ENCODE measurements at places on chromosomes 2 and 18.

DNA sequence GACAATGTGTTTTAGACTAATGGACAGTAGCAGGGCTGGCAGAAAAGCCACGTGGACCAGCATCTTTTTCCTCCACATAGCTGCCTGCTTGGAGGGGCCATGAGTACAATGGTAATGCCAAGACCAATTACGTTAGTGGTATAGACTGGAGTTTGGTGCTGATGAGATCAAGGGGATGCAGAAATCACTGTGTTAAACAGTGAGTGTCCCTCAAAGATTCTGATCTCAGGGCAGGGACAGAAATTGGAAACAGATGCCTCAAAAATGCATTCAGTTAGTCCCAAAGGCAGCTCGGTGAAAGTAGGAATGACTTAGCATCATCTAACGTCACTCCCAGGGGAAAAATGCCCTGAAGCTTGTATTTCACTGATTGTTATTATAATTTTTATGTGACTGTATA lies 72.4 kb downstream of the SLC16A14 start:
- DNase-seq, result no peak

GRCh38 chr2:214100488-214100887 lies 310.4 kb upstream of the VWC2L start:
- no peak for DNase-seq

DNA sequence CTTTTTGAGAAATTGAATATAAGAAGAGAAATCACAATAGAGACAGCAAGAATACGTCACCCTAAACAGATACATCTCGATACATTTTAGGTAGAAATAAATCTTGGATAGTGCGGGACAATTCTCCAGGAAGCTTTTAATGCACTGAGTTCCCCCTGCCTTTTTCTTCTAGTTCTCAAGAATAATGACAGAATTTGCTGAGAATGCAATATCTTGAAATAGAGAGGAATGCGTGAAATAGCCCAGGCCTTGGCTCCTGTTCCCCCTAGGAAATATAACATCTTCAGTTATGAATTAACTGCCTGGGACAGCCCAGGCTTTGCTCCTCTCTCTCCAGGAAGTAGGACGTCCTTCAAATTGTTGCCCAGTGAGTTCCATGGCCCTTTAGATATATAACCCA lies 7.6 kb upstream of the NRXN1 start:
- DNase-seq, result no peak

DNA sequence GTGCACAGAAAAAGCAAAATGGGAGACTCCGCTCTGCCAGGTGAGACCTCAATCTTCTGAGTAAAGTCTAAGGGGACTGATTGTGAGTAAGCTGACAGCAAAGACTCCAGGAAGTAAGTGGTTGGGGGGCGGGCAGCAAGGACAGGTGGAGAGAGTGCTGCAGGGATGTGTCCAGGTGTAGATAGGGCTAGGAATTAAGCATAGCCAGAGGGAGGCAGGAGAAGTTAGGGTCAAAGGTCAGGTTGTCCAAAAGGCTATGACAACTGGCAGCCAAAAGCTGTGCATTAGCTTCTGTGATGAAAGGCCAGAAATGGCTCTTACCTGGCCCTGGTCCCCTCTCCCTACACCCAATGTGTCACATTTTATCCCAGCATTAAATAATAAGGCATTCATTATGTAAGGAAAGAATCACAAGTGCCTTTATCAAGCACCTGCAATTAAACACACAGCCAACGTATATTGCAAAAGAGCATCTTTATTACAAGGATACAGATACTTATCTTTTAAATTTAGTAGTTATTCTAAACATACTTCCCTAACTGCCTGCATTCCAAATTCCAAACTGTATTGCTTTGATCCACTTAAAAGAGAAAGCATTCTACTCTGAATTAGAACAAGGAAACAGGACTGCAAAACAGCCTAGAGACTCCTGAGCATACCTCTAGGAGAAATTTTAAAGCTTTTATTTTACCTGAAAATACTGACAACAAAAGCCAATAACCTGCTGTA lies 247.9 kb downstream of the IRS1 start:
- no peak for DNase-seq

DNA sequence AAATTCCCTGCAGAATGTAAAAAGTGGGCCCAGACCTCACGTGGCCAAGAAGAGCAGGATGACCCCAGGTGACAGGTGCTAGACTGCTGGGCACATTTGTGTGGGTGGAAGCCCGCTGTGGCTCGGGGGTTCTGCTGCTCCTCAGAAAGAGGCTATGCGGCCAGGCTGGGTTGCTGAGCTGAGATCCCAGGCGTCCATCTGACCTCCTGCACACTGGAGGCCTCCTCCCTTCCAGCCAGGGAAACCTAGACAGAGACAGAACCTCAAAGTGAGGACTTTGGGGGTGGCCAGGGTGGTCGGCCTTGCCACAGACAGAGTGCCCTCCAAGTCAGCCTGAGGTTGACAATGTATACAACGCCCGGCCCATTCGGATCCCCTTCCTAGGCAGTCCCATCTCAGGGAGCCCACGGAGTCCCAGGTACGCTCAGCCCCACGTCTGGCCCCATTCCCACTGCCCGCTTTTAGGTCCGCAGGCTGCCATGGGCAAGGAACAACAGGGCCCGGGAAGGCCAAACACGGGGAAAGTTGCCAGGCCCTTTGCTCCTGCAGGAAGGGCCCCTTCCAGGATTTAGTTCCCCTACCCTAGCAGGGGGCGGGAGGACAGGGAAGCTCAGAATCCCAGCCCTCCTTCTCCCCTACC lies 75.6 kb downstream of the KIAA2012 start:
- no peak for DNase-seq

- no peak for DNase-seq
Observed at GRCh38 chr2:157990173-157990572, 111.5 kb upstream of the UPP2 start.

GRCh38 chr2:68414876-68415275 lies 49.8 kb downstream of the PLEK start:
- no peak for DNase-seq

DNA sequence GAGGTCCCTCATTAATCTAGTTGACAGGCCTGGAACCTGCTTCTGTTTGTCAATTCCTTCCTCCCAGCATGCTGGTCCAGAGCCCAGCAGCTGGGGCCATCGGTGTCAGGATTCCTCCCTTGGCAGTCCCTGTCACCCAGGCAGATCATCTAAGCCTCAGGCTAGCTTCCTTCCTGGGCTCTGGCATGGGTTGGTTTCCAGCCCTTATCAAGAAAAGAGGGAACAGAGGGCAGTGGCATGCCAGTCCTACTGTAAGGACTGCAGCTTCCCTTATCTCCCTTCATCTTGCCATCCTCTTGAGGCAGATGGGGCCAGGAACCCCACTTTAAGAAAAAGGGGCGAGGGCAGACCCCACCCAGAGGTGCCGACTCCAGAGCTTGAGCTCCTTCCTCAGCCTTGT lies 10.9 kb upstream of the KCNK3 start:
- DNase-seq, result no peak

- DNase-seq, result no peak
Observed at GRCh38 chr2:150946831-150947230, 314.8 kb downstream of the RBM43 start.
